ENCODE measurements at places on chromosomes 5 and 9.
A peak's percentile ranks its signal among the peaks of the same experiment; 100 is the strongest.

DNA sequence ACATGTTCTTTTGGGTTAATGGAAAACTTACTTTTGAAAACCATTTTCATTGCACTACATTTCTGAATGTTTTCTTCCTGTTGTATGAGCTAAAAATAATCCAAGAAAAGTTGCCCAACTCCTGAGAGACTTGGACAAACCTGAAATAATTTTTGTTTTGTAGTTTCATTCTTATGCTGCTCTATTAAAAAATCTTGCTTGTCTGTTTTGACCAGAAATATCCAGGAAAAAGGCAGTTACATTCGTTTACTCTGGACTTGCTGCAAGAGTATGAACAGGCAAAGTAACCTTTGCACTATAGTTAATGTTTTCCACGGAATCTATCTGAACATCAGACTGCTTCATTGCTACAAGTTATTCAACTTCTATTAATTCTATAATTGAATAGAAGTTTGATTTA lies 200.1 kb upstream of the DAB2 start:
- DNase-seq = no peak

DNA sequence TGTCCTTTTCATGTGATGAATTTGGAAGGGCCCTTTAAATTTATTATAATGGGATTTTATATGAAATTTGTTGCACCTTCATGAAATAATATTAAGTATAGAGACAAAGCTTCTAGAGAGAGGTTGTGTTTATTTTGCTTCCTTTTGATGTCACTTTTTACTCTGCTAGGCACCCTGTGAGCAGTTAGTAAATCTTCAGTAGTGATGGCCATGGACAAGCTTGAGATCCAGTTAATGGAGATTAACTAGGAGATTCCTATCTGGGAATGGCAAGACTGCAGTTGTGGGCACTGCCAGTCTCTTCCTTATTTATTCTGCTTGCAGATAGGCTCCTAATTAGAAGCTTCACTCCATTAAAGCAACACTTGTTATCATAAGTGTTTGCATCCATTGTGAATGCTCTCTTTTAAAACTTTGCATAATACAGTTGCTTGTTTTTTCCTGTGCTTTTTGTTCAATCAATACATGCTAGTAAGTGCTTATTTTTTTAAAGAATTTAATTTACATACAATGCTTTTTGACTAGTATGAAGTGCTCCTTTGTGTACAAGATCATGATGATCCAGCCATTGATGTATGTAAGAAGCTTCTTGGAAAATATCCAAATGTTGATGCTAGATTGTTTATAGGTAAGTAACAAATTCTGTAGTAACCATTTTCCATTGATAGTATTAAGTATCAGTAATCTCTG lies 25.9 kb downstream of the UGCG start:
- DNase-seq = no peak

DNA sequence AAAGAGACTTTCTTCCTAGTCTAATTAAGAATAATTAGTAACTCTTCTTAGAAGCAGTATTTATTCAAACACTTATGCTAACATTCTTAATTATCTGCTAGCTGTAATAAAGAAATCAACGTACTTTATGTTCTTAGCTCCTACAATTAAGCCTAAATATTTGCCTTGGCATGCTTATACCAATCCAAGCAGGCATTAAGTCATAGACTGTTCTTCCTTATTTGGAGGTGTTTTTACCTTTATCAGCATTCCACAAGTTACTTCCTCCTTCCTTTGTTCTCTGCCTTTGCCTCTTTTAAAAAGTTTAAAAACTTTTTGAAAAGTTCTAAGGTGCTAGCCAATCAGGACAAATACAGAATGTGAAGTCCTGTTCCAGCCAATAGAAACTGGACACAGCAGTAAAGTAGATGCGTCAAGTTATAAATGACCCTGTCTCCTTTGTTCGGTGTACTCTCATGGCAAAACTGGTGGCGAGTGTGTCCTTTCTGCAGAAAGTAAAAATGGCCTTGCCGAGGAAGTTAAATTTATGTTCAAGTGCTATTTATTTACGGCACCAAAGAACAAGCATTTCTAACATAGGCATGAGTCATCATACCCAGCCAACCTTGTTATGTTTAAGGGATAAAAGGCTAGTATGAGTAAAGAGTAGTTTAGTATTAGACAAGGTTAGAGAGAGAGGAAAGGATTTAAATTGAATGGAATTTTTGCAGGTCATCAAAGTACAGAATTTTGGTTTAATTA lies 58.6 kb downstream of the GPBP1 start:
- DNase-seq = no peak

DNA sequence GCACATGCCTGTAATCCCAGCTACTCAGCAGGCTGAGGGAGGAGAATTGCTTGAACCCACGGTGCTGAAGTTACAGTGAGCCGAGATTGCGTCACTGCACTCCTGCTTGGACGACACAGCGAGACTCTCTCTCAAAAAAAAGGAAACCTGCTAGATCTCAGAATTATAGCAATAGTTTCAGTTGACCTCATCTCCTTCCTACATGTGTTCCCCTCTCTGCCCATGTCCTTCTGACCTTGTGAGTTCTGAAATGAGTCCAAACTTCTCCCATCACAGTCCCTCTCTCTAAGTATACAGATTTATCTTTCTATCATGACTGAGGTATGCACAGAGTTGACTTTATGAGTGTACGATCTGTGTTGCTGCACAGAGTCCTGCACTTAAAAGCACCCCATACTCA lies 44.6 kb upstream of the SHOC1 start:
- DNase-seq = no peak

DNA sequence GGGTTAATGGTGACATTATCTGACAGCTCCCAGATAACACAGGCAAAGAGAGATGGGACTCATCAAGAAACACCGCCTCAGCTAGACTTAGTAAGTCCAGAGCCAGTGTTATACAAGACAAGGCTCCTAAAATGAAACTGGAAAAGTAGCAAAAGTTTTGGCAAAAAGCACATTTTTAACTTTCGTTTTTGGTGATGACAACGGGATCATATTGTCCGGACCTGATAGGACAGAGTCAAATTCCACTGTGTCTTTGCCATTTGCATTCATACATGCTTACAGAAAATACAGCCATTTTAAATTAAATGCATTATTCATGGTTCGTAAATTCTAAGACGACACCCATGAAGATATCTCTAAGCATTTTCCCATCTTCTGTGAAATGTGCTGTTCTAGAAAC lies 152.1 kb downstream of the CRB2 start:
- no peak for DNase-seq

DNA sequence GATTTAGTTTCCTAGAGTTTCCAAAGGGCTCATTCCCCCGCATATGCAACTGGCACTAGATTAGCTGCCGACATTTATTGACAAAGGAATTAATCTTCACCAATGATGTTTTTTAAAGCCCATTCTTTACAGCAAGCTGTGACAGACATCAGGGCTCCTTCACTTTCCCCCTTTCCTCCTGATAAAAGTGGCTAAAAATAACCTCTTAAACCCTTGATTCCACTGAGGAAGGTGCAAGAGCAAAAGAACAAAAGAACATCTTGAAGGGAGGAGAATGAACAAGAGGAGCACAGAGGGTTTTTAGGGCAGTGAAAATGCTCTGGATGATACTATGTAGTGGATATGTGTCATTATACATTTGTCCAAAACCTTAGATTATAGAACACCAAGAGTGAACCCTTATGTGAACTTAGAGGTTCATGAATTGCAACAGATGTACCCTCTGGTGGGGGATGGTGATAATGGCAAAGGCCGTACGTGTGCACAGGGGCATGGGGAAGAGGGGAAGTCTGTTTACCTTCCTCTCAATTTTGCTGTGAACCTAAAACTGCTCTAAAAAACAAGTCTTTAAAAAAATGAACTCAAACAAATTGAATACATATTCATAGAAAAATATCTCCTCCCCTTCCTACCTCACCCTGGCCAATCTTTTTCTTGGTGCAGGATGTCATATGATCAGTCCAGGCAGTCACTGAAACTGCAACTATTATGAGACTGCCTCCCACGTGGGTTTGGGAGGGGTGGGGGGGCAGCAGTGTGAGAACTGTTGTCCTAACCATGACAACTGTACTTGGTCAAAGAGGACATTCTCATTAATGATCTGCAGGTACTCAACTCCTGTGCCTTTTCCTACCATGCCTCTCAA lies 83.0 kb downstream of the MARCHF3 start:
- DNase-seq = no peak

- DNase-seq = no peak
Observed at GRCh38 chr5:146890731-146891440, 12.3 kb upstream of the PPP2R2B start.

- peak; percentile 37 for DNase-seq
Observed at GRCh38 chr5:74919487-74919886, 53.3 kb upstream of the FAM169A start.

DNA sequence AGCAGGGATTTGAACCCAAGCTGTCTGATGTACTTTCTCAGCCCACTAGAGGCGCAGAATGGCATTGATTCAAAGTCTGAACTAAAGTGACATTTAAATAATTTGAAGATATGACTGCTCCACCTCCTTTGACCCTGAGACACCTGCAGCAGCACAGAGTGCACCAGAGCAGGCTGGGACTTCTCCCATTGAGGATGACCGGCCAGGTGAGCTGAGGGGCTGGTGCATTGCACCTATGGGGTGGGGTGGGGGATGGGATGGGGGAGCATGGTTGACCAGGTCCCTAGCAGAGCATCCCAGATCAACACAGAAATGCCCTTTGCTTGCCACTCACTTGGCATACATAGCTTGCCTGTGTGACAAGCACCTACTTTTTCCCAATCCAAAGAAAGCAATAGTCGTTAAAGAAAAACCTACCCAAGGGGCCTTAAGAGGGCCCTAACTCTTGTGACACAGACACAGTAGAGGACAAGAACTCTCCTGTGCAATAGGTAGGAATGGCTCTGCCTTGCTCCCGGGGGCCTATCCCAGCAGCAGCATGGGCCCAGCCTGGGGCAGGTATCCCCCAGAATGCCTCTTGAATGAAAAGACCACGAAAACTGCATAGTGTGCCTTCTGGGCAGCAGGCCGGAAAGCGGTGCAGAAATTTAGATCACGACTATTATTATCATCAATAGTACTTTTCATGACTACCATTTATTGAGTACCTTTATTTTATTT lies 6.5 kb downstream of the SH3PXD2B start:
- no peak for DNase-seq

DNA sequence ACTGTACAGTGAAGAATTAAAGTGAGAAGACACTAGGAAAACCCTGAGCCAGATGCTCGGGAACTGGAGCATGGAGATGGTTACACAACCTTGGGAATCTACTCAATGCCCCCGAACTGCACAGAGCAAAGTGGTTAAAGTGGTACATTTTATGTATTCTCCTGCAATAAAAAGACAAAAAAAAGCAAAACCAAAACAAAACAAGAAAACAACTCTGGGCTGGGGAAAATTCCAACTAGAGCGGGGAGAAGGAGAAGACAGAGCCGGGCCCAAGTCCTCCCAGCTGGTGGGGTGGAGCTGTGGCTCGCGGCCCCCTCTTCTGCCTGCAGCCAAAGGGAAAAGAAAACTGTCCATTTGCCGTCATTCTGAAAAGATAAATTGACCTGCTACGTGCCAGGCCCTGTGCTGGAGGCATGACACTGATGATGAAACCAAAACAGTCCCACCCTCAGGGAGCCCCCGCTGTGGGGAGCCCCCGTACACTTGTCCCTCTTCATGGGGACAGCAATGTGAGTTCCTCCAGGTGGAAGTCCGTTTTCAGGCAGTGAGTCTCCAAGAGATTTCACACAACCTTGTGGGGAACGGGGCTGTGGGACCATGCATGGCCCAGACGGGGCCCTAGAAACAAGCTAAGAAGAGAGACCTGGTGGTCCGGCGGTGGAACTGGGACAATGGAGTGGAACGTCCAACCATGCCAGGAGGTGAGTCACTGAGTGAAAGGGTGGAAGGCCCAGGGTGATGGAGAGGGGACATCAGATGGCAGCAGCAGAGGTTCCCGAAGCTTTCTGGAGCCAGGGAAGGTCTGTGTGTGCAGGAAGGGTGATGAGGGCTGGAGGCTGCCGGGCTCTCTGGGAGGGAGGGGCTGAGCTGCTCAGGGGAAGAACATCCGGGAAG lies 114.8 kb upstream of the COL5A1 start:
- DNase-seq = no peak

- no peak for DNase-seq
Observed at GRCh38 chr5:151465476-151465875, 18.1 kb downstream of the SLC36A1 start.

GRCh38 chr5:1347571-1347970 lies 2.7 kb upstream of the CLPTM1L start:
- no peak for DNase-seq

DNA sequence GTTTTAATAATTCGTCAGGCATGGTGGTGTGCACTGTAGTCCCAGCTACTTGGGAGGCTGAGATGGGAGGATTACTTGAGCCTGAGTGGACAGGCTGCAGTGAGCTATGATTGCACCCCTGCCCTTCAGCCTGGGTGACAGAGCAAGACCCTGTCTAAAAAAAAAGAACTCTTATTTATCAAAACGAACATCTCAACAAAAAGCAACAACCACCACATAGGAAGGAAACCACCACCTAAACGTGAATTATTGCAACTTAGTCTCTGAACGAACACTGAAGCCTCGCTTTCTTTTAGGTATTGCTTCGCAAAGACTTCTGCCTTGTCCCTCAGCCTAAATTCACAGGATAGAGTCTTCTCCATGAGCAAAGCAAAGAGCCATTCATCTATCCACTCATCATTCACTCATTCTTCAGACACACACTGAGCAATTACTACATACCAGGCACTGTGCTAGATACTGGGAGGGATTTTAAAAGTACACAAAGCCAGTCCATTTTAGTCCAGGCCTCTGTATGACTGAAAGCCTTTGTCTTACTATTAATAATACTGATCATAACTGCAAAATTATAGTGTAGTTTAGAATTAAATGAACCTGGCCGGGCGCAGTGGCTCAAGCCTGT lies 57.4 kb downstream of the THBS4 start:
- DNase-seq = no peak

GRCh38 chr5:147965715-147966114 lies 59.4 kb upstream of the C5orf46 start:
- DNase-seq = no peak

Measured in frontal cortex (tissue), 4 donors.